Erythroblast (primary cell): ENCODE measurements at places on chromosomes 2 and 18.

- DNase-seq: no peak
Measured at GRCh38 chr18:35179906-35180305, 60.9 kb upstream of the ZNF397 start.

DNA sequence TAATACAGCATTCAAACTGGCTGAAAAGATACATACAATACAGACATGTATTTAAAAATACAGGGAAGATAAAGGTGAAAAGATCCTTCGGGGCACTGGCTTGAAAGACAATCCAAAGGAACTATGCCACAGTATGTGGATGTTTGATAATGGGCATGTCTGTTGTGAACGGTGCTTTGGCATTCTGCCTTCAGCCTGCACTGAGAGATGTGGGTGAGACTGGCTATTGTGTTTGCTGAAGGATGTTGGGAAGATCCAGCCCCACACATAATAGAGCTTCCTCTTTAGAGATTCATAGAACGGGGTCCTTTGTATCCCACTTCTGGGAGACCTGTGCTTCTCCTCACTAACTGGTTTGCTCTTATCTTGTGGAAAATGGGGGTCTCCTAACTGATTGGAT is 65.1 kb upstream of the CXCR4 start:
- DNase-seq: no peak

DNA sequence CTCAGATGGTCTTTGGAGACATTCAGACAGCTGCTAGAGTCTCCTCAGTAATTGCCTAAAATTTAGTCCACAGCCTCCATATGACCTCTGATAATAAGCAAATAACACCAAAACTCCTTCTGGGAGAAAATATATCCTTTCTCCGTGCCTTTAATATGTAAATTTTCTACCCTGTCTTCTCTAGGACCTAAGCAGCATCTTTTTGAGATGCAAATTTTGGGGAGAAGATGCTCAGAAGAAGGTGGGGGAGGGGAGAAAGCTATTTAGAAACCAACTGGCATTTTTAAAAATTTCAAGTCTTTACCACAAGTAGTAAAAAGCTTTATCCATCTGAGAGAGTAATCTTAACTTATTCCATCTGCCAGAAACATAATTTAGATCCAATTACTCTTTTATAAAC is 120.4 kb upstream of the MSH6 start:
- no peak for DNase-seq

- DNase-seq: peak; percentile 91
Measured at GRCh38 chr2:70087702-70088597, 673 bp downstream of the PCBP1 start.

DNA sequence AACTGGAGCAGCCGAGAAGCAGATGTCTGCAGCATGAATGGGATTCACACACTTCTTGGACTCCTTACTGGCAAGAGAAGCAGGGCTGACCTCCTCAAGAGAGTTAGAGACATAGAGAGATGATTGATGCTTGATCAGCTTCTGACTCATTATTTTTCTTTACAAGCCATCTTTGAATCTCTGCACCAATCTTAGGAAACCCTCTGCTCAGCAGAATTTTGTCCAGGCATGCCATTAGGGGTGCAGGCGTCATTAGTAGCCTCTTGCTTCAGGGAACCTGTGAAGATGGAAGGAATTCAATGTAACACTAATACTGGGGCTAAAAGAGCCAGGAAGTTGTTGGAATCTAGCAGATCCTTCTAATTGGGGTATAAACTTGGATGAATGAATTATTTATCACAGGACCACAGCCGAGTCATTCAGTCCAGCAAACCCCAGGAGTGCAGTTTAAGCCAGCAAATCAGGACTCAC is 151.8 kb downstream of the MGAT5 start:
- no peak for DNase-seq

DNA sequence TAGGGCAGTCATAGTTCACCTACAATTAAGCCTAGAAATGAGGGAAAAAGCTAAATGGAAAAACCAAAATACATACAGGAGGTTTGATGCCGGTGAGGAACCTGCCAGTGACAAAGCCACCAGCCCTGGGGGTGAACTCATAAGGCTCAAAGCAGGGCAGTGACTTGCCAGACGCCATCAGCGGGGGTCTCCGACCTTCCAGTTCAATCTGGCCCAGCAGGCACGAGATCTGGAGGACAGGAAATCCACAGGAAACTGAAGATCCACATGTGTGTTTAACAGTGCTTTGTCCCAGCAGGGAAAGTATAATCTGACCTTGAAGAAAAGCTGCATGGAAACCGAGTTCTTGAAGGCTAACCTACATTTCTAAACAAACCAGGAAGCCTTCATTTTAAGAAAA is 60.1 kb downstream of the POLR1A start:
- DNase-seq: no peak

- no peak for DNase-seq
Measured at GRCh38 chr2:118121986-118122524, 33.8 kb downstream of the INSIG2 start.

DNA sequence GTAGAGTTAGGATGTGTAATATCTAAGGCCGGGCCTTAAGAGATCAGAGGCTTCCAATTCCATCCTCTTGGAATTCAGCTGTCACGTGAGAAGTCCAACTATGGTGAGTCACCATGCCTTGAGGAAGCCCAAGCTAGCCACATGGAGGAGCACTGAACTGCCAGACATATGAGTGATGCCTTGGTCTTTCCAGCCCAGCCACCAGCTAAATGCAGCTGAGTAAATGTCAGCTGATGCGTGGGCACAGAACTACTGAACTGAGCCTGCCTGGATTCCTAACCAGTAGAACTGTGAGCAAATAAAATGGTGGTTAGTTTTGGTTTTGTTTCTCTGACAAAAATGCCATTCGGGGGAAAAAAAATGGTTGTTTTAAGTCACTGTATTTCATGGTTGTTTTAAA is 153.7 kb upstream of the SERTAD2 start:
- DNase-seq: no peak

GRCh38 chr2:154306266-154306970 is 392.1 kb upstream of the KCNJ3 start:
- no peak for DNase-seq

DNA sequence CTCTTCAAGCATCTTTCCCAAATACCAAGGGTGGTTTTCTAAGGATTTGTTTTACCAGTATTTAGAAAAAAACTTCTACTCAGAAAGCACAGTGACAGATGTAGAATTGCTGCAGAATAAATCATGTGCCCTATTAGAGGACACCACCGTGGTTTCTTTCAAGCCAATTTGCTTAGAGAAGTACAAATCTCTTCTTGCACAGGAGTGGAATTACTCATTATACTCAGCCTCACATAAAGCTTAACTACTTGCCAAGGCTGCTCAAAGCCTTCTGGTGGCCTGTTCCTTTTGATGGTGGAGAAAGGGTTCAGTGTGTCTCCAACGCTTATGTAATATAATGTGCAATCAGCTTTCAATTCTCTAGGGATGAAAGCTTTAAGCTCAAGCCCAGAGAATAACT is 66.5 kb upstream of the CTNNA2 start:
- no peak for DNase-seq

- no peak for DNase-seq
Measured at GRCh38 chr2:157443090-157443489, 799 bp downstream of the CYTIP start.

DNA sequence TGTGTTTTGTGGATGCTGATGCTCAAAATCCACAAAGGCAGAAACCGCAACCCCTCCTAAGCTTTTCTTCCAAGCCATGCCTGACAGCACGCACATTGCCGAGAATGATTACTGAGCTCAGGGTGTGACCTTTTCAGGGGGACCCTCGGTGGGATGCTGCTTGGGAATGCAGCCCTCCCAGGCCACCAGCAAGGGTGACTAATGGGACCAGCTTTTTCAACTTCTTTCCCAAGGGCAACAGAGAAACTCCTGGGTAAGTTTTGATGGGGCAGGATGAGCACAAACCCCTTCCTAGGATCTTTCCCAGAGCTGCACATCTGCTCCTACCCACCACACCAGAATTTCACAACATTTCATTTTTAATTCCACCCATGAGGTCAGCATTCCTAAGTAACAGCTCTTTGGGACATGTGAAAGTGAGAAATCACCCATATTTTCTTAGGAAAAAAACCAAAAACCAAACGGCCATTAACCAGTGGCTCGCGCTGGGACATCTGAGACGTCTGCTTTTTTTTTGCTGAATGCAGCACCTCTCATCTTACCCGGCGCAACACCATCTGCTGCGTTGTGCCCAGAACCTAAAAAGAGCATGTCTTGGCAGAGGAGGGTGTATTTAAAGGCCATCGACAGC is 119.0 kb downstream of the ARL4C start:
- no peak for DNase-seq

DNA sequence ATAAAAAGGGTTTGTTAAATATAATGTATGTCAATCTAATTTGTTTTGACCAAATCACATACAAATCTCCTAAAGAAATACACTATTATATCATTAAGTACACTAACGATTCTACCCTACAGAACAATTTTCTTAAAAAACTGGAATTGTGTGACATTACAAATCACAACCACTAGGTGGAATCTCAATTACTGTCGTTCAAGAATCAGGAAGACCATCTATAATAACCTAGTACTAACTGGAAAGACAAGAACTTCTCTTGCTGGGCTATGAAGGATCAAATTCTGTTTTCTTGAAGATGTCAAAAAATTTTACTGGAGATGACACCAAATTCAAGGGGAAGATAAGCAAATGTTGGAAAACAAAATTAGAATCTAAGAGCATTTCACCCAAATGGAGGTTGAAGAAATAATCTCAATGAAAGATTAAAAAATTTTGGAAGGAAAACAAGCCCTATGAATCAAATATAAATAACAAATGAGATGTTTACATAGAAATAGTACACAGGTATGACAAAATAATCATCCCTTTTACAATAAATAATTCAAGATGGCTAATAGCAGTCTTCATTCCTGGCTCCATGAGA is 110.9 kb downstream of the STK39 start:
- DNase-seq: peak; percentile 37

GRCh38 chr18:44473394-44474066 is 207.2 kb upstream of the SETBP1 start:
- DNase-seq: no peak

DNA sequence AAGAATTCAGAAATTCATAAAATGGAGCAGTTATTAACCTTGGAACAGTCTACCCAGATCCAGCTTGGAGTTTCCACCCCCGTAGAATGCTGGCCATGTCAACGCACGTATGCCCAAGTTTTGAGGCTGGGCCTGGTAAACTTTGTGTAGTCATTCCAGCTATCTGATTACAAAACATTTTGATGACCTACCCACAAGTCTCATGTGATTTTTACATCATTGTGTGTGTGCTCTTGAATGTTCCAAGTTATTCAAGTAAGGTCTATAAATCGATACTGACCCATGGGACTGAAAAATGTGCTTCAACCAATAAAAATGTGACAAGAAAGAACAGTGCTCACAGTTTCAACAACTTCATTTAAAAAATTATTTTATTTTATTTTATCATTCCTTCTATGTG is 32.5 kb upstream of the ICOS start:
- DNase-seq: no peak

DNA sequence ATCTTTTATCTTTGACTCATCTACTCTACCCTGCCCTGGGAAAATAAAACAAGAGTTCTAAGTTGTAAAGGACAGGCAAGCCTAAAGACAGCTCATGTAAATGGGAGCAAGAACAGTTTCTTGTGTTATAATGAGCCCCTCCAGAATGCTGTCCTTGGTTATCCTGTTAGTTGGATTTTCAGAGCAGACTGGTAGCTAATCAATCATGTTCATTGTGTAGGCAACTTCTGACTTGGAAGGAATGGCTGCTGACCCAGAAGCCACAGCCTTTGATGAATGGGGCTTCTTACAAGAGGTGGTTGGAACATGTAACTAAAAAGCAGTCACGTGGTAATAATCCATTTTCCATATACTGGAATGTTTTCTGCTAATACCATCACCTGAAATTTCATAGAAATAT is 254.2 kb downstream of the AGPS start:
- no peak for DNase-seq

DNA sequence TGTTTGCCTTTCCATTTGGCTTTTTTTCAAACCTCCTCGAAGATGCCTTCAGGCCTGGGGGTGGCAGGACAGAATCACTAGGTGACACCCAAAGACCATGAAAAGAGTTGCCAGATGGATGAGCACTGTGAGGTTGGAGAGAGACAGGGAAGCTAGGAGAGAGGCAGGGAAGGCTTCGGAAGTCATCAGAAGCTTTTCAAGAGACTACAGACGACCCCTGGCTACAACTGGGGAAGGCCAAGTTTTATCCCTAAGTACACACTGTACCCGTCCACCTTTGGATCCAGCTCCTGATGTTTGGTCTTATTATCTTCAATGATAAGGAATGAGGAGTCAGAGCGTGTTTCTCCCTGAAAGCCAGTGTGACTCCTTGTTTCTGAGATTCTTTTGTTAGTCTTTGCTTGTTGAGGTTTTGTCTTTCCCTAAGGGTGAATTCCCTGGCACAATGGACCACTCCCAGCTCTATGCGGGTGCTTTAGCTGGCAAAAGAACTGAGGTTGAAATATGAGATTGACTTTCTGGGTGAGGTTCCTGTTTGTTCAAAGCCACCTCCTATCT is 33.4 kb upstream of the SLC9A2 start:
- DNase-seq: no peak

DNA sequence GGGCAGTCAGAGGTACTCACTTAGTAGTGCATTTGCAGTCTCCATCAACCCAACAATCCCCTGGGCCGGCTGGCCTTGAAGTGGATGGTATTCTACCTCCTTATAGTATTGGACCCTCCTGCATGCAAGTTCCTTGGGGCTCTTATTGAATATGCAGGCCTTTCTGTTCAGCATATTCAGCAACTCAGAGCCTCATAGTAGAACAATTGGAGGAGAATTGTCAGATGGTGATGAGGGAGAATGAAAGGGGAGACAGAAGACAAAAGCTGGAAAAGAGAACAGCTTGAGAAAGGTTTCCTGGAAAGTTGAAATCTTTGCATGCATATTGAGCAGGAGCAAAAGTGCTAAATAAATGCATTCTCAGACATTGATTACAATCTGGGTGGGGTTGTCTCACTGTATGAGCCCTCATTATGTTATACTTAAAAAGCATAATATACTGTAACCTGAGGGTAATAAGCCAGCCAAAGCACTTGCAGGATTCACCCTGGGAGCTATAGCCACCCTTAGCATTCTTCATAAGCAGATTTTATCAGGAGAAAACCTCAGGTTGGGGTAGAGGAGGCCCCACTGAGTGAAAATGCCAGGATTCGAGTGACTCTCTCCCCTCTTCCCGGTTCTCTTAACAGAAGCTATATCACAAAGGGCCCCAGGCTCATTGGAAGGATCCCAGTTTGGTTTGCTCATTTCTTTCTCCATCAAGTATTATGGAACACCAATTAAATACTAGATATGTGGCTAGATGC is 178.1 kb downstream of the MSH2 start:
- no peak for DNase-seq

DNA sequence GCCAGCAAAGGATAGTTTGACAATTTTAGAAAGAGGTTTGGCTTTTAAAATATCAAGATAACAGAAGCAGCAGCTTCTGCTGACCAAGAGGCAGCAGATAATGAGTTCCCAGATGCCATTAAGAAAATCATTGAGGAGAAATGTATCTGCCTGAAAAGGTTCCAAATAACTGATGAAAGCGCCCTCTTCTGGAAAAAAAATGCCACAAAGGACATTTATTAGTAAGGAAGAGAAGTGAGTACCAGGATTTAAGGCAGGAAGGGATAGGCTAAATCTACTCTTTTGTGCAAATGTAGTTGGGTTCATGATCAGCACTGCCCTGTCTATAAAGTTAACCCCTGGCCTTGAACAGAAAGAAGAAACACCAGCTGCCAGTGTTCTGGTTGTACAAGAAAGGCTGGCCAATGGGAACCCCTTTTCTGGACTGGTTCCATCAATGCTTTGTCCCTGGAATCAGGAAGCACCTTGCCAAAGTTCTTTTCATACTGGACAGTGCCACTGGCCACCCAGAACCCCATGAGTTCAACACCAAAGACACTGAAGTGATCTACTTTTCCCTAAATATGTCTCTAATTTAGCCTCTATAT is 40.6 kb downstream of the DHX57 start:
- DNase-seq: peak; percentile 59

- DNase-seq: no peak
Measured at GRCh38 chr18:43422518-43422917, 145.2 kb upstream of the SYT4 start.
